Activated effector memory CD4-positive, alpha-beta T cell treated with Interleukin-2 at 50 U/mL for 16 hours (primary cell): ENCODE measurements at places on chromosomes 7 and 10.

GRCh38 chr10:62512732-62513475 lies 138.7 kb downstream of the ZNF365 start:
- DNase-seq: no peak

DNA sequence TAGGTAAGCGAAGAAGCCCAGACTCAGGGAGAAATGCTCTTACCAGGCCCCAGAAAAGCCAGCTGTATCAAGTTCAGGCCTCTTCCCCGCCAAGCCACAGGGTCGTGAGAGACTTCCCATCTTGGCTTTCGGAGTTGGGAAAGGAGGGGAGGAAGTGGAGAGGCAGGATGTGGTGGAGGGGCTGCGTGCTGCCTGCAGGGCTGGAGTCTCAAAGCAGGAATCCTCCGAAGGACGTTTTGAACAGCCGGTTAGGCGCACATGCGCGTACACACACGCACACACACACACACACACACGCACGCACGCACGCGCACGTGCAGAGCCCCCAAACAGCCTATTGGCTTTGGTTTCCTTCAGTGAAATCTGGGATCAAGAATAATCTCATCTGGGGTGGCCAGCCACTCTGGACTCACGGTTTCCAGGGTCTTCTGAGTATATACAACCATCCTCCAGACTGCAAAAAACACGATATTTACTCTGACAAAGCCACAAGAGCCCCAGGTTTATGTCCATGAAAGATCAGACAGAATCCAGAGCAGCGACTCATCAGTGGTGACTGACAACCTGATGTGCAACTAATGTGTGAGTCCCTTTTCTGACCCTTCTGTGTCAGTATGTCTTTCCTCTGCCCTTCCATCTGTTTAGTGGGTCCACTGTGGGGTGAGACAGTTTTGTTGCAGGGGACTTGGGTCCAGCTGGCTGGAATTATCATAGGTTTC lies 115.0 kb upstream of the ZNF438 start:
- DNase-seq: no peak

DNA sequence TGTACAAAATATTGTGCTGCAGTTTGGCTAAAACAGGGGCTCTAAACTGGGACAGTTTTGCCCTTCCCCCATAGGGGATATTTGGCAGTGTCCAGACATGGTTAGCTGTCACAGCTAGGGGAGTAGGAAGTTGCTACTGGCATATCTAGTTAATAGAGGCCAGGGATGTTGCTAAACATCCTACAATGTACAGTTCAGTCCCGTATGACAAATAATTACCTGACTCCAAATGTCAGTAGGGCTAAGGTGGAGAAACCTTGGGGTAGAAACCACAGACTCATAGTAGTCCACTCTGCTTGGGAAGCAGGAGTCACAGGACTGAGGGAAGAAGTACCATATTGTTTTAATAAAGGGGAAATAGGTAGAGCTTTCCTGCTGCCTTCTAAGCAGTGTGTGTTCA lies 39.8 kb downstream of the WBP1L start:
- DNase-seq: no peak

GRCh38 chr10:133394801-133395221 lies 854 bp downstream of the MTG1 start:
- no peak for DNase-seq

GRCh38 chr7:75951506-75951905 lies 36.6 kb downstream of the POR start:
- DNase-seq: no peak

DNA sequence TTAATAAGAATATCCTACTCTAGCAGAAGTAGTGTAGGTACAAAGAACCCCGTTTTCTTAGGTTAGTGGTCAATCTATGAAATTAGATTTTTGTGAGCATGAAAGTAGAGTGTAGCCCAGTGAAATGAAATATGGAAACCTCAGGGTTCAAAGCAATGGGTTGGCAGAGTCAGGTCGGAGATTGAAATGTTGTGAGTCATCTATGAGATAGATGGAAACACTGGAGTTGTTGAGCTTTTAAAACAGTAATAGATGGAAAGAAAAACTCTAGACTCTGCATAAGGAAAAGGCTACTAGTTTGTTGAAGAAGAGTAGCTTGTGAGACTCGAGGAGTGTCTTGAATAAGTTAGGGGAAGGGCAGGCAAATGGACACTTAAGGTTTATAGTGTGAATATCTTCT lies 251.9 kb downstream of the EXOC4 start:
- no peak for DNase-seq

GRCh38 chr10:126165874-126166273 lies 222.4 kb downstream of the ADAM12 start:
- DNase-seq: no peak

- DNase-seq: no peak
Measured at GRCh38 chr10:120458432-120458831, 1.4 kb downstream of the PLPP4 start.

DNA sequence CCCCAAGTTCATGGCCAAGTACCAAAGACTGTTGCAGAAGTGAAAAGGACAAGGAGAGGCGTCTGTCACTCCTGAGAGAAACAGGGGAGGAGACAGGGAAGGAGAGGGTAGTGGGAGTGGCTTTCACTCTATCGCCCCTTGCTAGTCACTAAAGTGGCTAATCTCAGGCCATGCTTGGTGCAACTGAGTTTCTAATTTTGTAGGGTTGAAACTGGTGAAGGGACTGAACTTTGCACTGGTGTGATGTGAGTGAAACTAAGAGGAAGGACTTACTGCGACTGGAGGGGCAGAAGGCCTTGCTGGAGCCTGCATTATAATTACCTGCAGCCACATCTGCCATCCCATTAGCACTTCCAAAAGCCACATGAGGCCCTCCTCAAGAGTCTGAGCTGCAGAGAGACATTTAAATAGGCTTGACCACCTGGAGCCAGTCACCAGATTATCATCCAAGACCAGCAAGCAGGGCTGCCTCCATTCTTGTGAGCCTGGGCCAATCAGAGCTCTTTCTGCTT lies 107.2 kb upstream of the EEPD1 start:
- no peak for DNase-seq
